ENCODE measurements at places on chromosomes 16 and 17. TPM values are rescaled to one million over a fixed set of nuclear protein-coding genes. Genes with fewer than 3 reads are reported as not detected.

DNA sequence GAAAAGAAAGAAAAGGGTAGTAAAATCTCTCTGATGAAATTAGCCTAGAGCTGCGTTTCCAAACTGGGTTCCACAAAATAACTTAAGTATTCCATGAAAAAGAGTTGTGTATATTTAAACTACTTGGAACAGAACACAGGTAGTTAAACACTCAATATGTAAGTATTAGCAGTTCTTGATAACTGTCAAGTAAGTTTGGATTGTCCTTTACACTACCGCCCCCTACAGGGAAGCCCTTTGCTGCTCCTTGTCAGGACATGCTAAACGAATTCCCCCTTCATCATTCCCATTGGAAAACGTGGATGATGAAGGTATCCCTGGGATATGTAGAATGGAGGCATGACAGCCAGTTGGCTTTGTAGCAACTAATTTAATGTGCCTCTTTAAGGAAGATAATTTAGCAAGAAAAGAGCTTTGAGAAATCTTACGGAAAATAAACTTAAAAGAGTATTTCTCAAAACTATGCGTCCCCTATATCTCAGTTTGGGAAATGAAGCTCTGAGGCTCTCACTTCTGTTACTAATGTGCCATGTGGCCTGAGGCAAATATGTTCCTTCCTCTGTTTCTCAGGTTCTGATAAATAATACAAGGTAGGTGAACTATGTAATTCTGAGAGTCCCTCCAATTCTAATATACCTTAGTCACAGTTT is 18.8 kb downstream of the NCBP3 start:
- DNase-seq = peak; percentile 41

DNA sequence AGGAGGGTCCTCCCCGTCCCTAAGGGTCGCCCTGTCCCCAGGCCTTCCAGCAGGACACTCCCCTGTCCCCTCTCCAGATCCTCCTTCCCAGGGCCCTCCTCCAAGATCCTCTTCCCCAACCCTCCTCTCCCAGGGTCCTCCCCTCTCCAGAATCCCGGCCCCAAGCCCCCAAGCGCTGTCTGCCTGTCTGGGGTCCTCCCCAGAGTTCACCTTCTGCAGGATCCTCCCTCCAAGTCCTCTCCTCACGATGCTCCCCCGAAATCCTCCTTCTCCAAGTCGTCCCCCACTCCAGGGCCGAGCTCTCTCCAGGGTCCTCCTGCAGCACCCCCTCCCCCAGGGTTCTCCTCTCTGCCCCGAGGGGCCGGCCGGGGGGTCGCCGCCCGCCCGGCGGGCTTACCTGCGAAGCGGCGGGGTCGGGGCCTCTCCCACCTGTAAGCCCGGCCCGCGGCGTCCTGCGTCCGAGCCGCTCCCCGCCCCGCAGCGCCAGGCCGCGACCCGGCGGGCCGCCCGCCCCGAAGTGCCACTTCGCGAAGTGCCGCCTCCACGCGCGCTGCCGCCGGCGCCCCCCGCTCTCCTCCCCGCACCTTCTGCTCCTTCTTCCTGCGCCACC is 678 bp upstream of the BAIAP2 start:
- no peak for DNase-seq

DNA sequence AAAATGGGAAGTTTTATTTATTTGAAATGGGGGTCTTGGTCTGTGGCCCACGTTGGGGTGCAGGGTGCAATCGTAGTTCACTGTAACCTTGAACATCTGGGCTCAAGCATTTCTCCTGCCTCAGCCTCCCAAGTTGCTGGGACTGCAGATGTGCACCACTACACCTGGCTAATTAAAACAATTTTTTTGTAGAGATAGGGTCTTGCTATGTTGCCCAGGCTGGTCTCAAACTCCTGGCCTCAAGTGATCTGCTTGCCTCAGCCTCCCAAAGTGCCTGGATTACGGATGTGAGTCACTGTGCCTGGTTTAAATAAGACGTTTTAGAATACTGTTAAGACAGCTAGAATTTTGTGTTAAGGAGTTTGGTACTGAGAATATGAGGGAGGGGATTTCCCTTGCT is 15.7 kb downstream of the PSMD11 start:
- DNase-seq = no peak

DNA sequence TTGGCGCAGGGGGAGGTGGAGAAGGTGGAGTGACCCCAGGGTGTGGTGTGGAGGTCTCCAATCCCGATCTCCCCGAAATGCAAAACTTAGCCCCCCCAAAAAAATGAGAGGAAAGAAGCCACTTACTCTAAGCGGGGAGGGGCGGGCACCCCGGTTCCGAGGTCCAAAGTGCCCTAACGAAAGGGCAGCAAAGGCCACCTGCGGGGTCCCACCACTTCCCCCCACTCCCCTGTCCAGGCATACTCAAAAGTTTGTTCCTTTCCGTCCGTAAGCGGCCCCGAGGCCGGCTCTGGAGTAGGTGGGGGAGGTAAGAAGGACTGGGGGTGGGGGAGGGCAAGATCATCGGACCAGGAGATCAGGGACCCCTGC is 1.1 kb downstream of the TOX3 start:
- no peak for DNase-seq

DNA sequence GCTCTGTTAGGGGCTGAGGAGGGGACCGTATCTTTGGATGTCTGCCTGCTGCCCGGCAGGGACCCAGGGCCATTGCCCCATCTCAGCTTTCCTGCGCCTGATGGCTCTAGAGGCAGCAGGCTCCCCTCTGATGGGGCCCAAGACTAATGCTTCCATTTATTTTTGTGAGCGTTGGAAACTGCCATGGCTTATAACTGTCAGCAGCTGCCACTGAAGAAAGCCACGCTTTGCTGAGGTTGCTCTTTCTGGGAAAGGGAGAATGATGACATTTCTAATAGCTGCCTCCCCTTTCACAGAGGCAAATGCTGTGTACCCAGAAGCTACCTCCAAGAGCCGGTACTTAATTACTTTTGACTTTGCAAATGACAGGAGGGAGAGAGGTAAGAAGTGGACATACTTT is 103.8 kb downstream of the HAPSTR1 start:
- DNase-seq = no peak

GRCh38 chr17:9206741-9207332 is 185.5 kb downstream of the NTN1 start:
- no peak for DNase-seq

GRCh38 chr17:43393944-43394482 is 4.8 kb upstream of the ARL4D start:
- DNase-seq = no peak

- no peak for DNase-seq
Measured at GRCh38 chr16:17654142-17654541, 183.4 kb upstream of the XYLT1 start.

DNA sequence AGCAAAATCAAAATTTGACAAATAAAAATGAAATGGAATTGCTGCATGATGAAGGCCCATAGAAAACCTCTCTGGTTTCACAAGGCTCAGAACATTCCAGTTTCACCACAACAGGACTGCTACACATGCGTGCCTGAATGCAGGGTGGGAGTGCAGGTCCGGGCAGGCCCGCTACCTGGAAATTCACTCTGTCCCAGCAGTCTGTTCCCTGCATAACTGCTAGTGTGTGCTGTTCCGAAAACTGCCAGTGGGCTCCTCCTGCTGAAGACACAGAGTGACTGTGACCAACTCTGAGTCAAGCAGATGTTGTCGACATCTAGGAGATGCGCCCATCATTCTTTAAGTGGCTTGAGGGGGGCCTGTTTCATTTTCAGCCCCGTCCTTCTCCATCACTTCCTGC is 284.8 kb upstream of the MAF start:
- no peak for DNase-seq

GRCh38 chr16:16036359-16036792 is 87.0 kb downstream of the ABCC1 start:
- DNase-seq = no peak

- DNase-seq = no peak
Measured at GRCh38 chr17:74943808-74944522, 8.3 kb downstream of the OTOP3 start.

GRCh38 chr17:3968015-3968414 is 3.8 kb upstream of the ATP2A3 start:
- no peak for DNase-seq

DNA sequence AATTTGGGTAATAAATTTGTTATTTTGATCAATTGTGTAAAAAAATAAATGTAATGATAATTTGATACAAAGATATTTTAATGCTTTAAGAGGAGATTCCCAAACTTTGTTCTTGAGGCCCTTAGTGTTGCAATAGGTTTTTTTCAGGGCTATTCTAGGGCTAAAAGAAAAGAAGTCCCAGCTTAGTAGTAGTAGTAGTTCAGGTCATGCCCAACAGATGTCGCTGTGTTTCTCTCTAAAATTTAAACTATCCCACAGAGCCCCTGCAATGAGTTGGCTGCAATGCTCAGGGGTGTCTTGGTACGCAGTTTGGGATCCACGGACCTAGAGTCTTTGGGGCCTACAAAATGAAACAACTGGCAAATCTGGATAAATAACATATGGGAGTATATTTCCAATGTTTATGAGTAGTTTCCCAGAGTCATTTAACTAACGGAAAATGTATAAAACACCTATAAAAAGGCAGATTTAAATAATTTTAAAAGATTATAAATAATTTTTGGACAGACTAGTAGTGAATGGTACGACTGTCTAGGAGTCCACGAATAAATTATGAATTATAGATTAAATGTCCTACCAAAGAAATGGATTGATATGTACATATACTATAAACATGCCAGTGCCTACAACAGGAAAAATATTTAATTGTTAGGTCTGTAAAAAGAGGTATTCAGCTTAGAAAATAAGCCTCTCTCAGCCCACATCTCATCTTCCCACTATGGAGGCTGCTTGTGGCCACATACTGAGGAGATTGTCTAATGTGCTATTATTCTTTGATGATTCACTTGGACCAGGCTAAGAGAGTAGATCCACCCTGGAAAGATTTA is 228.5 kb upstream of the PMFBP1 start:
- DNase-seq = no peak

- DNase-seq = no peak
Measured at GRCh38 chr17:57294629-57295501, 38.5 kb downstream of the MSI2 start.

DNA sequence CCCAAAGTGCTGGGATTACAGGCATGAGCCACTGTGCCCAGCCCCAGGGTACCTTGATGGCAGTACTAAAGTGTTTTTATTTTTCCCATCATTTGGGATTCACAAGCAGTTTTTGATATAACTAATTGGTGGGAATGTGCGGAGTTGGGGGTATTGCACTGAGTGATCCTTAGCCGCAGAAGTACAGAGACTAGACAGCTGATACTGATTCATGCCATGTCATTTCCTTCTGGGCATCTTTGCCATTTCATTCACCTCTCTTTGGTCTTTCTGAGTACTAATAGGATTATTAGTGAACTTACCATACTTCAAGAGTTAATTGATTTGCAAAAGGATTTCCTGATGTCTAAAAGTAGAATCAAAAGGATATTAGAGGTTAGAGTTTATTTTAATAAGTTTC is 9.7 kb downstream of the NMT1 start:
- no peak for DNase-seq

DNA sequence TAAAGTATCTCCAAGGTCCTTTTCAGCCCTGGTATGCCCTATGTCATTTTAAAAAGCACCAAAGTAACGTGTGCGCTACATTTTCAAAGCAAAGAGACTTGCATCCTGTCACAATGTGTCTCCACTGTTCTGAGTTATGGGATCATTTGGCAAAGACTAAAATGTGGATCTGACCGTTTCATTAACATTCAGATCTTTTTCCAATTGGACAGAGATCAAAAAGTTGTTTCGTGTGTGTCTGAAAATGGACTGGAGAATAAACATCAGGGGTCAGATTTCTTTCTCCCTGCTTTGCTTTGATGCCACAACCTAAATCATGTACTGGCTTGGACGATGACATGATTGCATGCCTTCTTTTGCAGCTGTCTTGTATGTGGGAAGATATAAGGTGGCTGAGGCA is 136.0 kb upstream of the NOG start:
- DNase-seq = no peak

GRCh38 chr17:6497496-6498221 is 53.4 kb downstream of the PIMREG start:
- no peak for DNase-seq

DNA sequence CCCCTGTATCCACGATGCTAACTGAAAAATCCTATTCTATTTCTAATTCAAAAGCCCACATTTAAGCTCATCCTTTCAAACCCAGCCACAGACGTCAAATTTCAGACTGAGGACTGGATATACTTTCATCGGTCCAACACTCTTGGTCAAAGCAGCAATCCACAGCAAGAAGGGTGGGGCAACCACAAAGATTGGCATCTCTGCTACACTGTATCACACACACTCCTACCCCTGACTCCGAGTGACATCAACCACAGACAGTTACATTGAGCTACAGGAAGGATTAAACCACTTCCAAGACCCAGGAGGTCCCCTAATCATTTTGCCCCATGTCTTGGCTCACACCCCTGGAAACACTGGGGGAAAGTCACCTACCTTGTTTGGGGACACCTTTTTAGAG is 61.3 kb downstream of the GRIN2A start:
- DNase-seq = no peak

GRCh38 chr16:23673971-23674614 is 4.6 kb upstream of the PLK1 start:
- DNase-seq = no peak

GRCh38 chr17:74921769-74922168 is 1.3 kb downstream of the USH1G start:
- DNase-seq = no peak

- no peak for DNase-seq
Measured at GRCh38 chr17:80751070-80751945, 206.7 kb downstream of the RPTOR start.

- DNase-seq = no peak
Measured at GRCh38 chr17:14197586-14197985, 39.1 kb downstream of the CDRT15 start.

GRCh38 chr17:75773808-75774470 is 8.9 kb upstream of the GALK1 start:
- DNase-seq = no peak

DNA sequence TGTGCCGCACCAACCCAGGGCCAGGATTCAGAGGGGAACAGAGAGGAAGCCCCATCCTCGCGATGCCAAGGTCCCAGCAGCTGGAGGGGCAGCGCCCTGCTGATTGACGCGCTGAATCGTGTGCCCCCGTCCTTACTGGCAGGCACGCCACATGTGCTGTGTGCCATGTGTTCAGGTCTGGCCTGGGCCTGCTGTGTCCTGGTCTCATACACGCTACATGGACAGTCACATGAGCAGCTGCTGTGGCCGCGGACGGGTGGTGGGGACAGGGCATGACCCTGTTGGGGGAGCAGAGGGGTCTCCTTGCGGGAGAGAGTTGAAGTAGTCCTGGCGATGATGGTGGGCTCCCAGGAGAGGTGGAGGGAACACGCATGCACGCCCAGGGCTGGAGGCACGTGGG is 18.0 kb downstream of the CBFA2T3 start:
- no peak for DNase-seq

- no peak for DNase-seq
Measured at GRCh38 chr16:30644334-30644830, 6.4 kb upstream of the PRR14 start.

The RPL27 gene
- total RNA-seq = 1,478 TPM

The GHDC gene
- 26.7 TPM for total RNA-seq

The CHST4 gene
- total RNA-seq = not detected

The DYNLL2 gene
- total RNA-seq = 18.3 TPM

The RNF222 gene
- 0.14 TPM for total RNA-seq

The PLXDC1 gene
- 0.67 TPM for total RNA-seq

The SPN gene
- 1.0 TPM for total RNA-seq

The HS3ST3A1 gene
- total RNA-seq = 37.5 TPM

The C17orf113 gene
- total RNA-seq = 0.75 TPM

All from kidney epithelial cell (primary cell).